Chondrocyte (in vitro differentiated cells): ENCODE measurements at places on chromosomes 13 and 19.

DNA sequence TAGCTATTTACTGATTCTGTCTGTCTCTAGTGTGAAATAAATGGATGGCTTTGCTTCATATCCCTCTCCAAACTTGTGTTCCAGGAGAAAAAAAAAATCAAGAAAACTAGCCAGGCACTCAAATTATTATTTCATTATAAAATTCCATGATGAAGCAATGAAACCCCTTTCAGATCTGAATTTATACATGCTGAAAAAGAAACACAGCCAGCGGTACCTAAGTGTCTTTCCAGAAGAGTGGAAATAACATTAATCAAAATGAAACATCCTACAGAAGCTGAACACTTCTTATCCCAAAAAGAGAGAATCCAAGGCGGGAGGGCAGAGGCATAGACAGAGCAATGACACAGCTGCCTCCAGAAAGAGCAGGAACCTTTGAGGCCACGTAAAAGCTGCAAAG is 15.9 kb downstream of the ENOX1 start:
- no peak overlapping the region for H3K4me3 ChIP-seq
- H3K4me1 ChIP-seq, result peaks cover 11% of the 10 kb centered on the region
- no peaks in the 10 kb centered on the region for H3K27me3 ChIP-seq
- DNase-seq, result no peak

- H3K27ac ChIP-seq, result no peak overlapping the region
- no peak for DNase-seq
- H3K4me1 ChIP-seq, result peaks cover 6% of the 10 kb centered on the region
- H3K36me3 ChIP-seq, result peaks cover 5% of the 10 kb centered on the region
Observed at GRCh38 chr13:80389073-80390038, 48.4 kb upstream of the SPRY2 start.

DNA sequence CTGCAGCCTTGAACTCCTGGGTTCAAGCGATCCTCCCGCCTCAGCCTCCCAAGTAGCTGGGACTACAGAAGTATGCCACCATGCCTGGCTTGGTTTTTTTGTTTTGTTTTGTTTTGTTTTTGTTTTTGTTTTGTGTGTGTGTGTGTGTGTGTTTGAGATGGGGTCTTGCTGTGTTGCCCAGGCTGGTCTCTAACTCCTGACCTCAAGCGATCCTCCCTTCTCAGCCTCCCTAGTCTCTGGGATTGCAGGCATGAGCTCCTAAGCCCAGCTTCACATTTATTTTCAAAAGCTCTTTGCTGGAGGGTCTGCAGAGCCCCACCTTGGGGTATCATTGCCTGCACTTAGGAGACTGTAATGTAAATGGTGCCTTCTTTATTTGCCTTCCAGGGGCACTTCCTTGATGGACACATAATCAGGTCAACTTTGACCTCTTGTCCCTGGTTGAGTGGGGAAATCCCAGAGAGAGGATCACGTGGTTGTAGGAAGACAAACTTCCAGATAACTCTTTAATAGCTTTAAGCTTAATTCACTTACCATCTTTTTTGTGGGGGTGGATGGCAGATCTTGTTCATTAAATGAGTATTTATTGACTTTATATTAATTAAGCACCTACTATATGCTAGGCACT is 72.9 kb upstream of the NPAS1 start:
- H3K4me3 ChIP-seq, result no peak overlapping the region
- no peak for DNase-seq
- H3K36me3 ChIP-seq, result peaks cover 2% of the 10 kb centered on the region
- no peaks in the 10 kb centered on the region for H3K27me3 ChIP-seq
- peak overlapping the region; percentile 96 for H3K27ac ChIP-seq

DNA sequence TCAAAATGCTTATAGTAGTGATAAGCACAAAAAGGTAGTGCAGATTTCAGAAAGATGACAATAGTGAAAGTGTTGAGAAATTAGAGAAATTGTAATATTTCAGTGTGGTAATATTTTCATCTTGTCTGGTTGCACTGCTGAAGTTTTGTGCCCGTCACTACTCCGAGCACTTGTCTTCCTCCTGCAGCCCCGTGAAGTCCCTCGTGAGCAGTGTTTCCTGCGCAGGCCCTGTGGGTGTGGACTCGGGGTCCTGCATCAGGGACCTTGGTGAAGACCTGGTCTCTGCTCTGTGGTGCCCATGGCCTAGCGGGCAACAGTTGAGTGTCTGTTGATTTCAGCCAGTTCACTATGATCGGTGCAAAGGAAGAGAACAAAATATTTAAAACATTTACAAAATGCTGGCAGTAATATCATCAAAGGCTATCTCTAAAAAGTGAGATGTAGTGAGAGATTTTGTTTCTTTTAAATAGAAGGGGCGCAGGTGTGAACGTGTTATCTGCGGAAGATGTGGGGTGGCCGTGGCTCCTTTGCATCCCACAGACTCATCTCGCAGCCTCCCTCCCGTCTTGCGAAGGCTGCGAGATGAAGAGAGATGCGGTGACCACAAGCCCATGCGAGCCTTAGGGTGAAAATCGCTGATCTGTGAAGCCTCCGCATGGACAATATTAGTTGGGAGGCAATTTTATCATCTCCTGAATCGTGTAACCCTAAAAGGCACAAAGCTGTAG is 27.7 kb upstream of the DCUN1D2 start:
- H3K36me3 ChIP-seq, result peaks cover 32% of the 10 kb centered on the region
- DNase-seq, result no peak
- no peaks in the 10 kb centered on the region for H3K27me3 ChIP-seq
- H3K27ac ChIP-seq, result no peak overlapping the region

GRCh38 chr13:111604097-111604496 is 283.7 kb downstream of the TEX29 start:
- no peaks in the 10 kb centered on the region for H3K36me3 ChIP-seq
- peaks cover 7% of the 10 kb centered on the region for H3K27me3 ChIP-seq
- no peak overlapping the region for H3K27ac ChIP-seq
- H3K4me1 ChIP-seq, result no peaks in the 10 kb centered on the region
- DNase-seq, result no peak
- H3K4me3 ChIP-seq, result no peak overlapping the region

DNA sequence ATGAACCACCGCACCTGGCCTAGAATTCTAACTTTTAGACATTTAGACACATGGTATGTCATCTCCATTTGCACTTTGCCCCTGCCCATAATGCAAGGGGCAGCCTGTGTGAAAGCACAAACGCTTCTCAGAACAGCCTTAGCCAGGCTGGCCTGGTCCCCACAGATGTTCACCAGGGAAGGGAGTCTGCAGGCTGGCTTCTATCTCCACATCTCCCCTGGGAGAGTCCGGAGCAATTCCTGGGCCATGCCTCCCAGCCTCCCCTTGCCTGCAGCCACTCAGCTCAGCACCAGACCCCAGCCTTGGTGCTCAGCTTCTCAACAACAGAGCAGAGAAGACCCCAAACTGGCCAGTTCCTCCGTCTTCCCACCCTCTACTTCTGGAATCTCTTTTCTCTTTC is 21.7 kb upstream of the LSM14A start:
- H3K27ac ChIP-seq, result no peak overlapping the region
- no peak for DNase-seq
- no peaks in the 10 kb centered on the region for H3K4me1 ChIP-seq
- no peaks in the 10 kb centered on the region for H3K27me3 ChIP-seq
- H3K4me3 ChIP-seq, result no peak overlapping the region

DNA sequence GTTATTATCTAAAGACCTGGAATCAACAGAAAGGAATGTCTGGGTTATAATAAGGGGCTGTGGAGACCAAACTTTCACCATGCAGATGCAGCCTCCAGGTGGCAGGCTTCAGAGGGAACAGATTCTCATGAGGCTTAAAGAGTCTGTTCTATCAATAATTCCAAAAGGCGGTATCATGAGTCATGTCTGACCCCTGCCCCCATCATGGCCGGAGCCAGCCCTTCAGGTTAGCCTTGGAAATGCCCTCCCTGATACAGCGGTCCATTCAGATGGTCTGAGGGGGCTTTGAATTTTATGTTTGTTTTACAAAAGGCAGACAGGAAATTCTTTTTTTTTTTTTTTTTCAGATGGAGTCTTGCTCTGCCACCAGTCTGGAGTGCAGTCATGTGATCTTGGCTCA is 21.7 kb upstream of the LAMP1 start:
- no peaks in the 10 kb centered on the region for H3K27me3 ChIP-seq
- H3K4me3 ChIP-seq, result no peak overlapping the region
- peak overlapping the region; percentile 95 for H3K27ac ChIP-seq
- no peak for DNase-seq

DNA sequence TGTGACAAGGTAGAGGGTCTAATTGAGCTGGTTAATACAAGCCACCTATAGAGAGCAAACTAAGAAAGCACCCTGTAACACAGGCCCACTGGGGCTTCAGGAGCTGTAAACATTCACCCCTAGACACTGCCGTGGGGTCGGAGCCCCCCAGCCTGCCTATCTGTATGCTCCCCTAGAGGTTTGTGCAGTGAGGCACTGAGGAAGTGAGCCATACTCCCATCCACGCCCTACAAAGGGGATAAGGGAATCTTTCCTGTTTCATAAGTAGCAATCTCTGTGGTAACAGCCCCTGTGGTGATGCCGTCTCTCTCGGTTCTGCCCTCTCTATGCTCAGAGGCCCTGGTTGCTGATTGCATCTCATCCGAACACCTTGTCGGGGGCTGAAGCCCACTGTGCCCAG is 94.2 kb upstream of the GJB6 start:
- peaks cover 44% of the 10 kb centered on the region for H3K27me3 ChIP-seq
- no peak for DNase-seq
- H3K27ac ChIP-seq, result no peak overlapping the region
- H3K36me3 ChIP-seq, result peaks cover 6% of the 10 kb centered on the region

DNA sequence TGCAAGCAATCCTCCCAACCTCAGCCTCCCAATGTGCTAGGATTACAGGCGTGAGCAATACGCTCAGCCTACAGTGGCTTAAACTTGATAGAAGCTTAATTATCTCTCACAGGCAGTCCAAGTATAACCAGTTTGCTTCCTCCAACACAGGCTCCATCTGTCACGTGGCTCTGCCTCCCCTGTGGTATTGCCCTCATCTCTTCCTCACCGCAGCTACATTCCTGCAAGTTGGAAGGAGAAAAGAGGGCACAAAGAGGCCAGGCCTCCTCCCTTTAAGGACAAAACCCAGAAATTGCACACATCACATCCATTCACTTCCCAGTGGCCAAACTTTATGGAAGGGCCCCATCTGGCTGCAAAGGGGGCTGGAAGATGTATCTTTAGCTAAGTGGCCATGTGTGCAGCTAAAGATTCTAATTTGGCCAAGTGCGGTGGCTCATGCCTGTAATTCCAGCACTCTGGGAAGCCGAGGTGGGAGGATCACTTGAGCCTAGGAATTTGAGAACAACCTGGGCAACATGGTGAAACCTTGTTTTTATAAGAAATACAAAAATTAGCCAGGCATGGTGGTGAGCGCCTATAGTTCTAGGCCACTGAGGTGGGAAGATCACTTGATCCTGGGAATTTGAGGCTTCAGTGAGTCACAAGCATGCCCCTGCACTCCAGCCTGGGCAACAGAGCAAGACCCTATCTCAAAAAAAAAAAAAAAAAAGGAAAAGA is 3.1 kb upstream of the SDHAF1 start:
- DNase-seq, result no peak
- H3K27ac ChIP-seq, result no peak overlapping the region
- H3K4me1 ChIP-seq, result peaks cover 17% of the 10 kb centered on the region
- H3K27me3 ChIP-seq, result peaks cover 3% of the 10 kb centered on the region

- no peak for DNase-seq
- H3K36me3 ChIP-seq, result no peaks in the 10 kb centered on the region
- no peak overlapping the region for H3K4me3 ChIP-seq
Observed at GRCh38 chr13:88086577-88086976, 415.4 kb downstream of the SLITRK5 start.

DNA sequence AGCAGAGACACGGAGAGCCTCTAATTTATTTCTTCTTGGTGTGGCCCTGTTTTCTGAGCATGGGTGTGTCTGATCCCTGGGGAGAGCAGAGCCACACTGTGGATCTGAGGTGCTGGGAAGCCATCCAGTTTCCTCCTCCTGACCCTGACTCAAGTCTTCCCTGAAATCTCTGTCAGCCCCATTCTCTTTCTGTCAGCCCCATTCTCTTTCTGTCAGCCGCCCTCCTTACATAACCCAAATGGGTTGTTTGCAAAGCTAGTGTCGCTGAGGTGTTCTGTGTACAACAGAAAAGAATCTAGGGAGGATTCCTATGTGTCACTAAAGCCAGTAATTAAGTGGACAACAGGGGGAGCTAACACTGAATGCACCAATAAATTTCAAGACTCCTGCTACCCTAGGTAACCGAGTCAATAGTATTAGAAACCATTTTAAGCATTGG is 50.2 kb downstream of the LRCH1 start:
- H3K4me1 ChIP-seq, result peaks cover 67% of the 10 kb centered on the region
- H3K27ac ChIP-seq, result no peak overlapping the region
- H3K36me3 ChIP-seq, result peaks cover 1% of the 10 kb centered on the region

DNA sequence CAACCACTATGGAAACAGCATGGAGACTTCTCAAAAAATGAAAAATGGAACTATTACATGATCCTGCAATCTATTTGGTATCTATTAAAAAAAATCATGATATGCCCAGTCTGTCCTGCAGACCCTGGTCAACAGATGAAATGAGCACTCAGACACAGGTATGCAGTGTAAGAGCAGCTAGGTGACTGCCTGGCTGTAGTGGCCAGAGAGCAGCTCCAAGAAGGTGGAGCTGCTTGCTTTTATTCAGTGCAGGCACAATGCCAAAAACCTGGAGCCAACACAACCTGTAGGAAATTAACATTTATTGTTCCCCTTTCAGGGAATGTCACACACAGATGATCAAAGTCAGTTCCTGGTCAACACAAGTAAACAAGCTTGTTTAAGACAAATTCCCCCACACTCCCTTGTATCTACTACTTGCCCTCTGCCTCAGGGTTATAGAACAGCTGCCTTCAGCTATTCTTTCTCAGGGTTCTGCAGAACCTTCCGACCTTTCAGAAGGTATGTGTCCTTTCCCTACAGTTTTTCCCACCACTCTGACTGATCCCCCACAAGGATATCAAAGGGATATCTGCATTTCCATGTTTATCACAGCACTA is 933.7 kb upstream of the SLITRK5 start:
- no peaks in the 10 kb centered on the region for H3K36me3 ChIP-seq
- no peak overlapping the region for H3K4me3 ChIP-seq
- DNase-seq, result no peak
- H3K27ac ChIP-seq, result no peak overlapping the region
- H3K4me1 ChIP-seq, result no peaks in the 10 kb centered on the region

DNA sequence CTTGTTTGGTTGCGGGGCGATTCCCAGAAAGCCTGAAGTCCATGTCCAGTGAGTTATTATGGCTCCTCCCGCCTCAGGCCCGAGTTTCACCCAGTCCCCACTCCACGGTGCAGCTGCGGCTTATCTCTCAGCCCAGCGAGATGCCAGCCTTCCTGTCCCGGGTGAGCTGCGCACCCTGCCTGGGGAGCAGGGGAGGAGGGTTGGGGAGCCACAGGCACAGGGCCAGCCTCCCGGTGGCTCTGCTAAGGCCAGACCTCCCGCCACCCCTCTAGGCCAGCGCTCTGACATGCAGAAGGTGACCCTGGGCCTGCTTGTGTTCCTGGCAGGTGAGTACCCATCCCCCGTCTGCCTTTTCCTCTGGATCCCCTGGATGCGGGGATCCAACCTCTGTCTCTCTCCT is 3.5 kb downstream of the FXYD3 start:
- no peak overlapping the region for H3K27ac ChIP-seq
- peaks cover 19% of the 10 kb centered on the region for H3K27me3 ChIP-seq
- H3K4me3 ChIP-seq, result no peak overlapping the region
- DNase-seq, result no peak
- peaks cover 22% of the 10 kb centered on the region for H3K4me1 ChIP-seq
